ENCODE measurements at places on chromosomes 7 and 10.

DNA sequence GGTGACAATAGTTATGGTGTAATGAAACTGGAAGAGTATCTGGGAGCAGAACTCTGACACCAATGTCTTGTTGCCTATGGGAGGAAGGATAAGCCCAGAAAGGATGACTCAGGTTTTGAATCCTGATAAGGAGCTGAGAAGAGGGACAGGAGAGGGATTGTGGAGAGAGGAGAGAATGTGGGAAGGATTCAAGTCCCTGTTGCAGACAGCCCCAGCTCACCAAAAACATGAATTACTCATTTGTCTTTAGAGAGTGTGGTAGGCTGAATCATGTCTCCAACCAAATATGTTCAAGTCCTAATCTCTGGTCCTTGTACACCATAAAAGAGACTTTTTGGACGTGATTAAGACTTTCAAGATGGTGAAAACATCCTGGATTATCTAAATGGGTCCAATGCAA is 206.9 kb upstream of the PHYHIPL start:
- DNase-seq, result no peak

DNA sequence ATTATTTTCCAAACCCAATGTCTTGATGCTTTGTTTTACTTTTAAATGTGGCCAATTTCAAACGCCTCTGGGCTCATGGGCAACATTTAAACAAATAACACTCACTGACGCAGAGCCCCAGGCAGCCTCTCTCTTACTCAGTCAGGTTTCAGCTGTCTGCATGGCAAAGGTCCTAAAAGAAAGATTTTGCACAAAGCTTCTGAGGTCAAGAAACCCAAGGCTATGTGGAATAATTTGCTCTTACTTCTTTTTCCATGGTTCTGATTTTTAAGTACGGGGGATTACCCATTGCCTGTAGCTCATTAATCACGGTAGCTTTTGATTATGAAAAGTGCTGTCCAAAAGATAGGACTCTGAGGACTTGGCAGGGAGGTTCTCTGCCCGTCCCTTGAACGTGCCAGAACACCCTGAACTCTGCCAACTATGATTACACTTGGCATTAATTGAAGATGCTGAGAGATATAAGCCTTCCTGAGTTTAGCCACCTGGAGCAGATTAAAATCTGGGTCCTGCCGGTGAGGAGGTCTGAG is 14.1 kb upstream of the MSRB2 start:
- no peak for DNase-seq

- no peak for DNase-seq
These were observed 68.3 kb downstream of the CREB5 start for GRCh38 chr7:28480595-28480994.

DNA sequence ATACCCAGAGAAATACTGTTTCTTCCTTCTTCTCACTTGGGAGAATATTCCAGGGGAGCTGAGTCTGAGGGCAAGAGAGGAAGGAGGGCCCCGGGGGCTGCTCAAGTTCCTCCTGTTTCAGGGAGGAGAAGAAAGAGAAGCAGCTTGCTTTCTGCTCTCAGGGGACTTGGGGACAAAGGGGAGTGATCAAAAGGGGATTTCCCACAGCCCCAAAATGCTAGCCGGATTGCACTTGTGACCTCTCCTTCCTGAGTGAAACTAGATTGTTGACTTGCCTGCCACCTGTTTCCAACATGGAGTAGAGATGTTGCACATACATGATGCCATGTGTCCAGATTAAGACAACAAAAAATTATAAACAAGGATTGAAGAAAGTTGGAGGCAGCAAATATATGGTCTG is 28.7 kb upstream of the PDCD4 start:
- DNase-seq, result peak; percentile 75

DNA sequence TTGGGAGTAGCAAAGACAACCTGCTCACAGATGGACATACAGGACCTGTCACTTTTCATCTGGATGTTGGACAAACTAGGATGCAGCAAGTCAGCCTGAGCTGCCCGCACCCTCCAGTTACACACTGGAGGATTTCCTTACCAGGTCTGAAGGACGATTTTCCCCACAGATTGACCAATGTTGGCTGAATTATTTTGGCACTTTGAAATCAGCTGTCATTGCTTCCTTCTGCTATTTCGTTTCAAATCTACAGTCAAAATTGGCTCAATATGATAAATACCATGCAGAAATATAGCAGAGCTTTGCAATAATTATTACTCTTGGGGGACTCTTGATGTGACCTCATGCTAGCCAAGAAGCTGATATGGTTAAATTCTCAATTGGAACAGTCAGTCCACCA is 2.5 kb downstream of the CLRN3 start:
- no peak for DNase-seq

DNA sequence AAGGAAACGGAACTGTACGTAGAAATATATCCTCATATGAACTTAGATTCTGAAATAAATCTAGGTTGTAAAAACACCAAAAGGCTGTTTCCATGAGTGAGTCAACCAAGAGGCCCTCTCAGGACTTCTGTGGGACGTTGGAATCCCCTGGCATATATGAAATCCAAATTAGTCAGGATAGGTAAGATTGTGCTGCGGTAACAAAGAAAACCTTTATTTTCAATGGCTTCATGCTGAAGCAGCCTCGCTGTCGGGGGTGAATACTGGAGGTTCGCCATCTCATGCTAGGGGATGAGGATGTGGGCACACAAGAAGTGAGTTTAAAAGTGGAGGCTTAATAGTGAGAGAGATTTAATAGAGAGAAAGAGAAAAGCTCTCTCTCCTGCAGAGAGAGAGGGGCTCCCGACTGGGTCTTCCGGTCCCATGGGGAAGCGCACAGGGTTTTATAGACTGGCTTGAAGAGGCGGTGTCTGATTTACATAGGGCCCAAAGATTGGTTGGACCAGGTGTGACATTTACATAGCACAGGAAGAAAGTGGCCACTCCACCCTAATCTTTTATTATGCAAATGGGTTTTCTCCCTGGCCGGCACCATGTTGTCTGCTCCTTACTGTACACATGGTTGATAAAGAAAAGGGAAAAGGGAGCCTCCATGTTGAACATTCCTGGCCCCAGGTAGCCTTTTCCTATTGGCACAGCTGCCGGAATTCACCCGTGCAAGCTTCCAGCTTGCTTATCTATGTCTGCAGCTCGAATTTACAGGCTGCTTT is 52.3 kb upstream of the SEPHS1 start:
- no peak for DNase-seq

GRCh38 chr7:106127984-106128780 is 16.1 kb upstream of the SYPL1 start:
- no peak for DNase-seq

GRCh38 chr7:37351716-37352115 is 96.9 kb downstream of the ELMO1 start:
- no peak for DNase-seq

DNA sequence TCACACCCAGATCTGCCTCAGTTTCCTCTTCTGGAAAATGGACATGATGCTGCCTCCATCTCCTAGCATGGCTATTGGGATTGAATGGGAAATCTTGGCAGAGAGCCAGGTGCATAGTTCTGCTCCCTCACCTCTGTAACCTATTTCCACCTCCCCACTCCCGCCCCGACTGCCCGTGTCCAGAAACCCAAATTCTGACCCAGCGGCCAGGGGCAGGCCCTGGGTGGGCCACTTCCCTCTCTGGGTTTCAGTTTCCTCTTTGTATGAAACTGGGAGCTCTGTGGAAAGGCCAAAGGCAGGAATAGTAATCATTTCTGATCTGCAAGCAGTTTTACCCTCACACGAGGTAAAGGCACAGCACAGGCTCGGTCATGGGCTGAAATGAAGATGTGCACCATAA is 74.1 kb upstream of the DUSP5 start:
- no peak for DNase-seq

DNA sequence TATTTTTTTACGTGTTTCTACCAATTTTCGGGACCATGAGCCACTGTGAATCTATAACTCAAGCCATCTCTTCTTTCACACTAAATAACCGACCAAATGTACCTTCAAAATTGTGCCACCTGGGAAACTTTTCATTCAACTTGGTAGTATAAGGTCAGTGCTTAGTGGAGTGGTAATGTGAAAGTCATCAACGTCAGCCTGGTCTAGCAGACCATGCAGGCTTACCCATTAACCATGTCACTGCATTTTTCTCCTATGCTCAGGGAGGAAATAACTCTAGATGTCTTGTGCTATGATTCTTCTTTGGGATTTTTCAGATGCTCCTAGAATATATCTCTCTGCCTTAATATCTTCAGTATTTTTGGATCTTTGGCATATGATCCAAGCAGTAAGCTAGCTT is 1075.4 kb upstream of the POT1 start:
- no peak for DNase-seq

DNA sequence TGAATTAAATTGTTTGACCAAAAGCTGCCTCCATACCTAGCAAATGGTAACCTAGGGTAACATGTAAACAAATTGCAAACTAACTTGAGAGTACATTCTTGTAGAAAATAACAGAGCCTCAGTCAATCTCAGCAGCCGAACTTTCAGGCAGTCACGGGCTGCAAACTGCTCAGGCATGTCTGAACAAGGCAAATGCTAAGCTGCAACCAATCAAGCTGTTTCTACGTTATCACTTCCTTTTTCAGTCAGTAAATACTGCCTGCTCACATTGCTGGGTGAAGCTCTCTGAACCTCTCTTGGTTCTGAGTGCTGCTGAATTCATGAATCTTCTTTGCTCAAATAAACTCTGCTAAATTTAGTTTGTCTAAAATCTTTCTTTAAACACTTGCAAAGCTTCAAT is 1212.4 kb downstream of the SORCS1 start:
- DNase-seq, result no peak

- no peak for DNase-seq
These were observed 5.1 kb upstream of the PCGF6 start for GRCh38 chr10:103355906-103356599.

Data from activated effector memory CD4-positive, alpha-beta T cell treated with anti-CD3 and anti-CD28 coated beads, Interleukin-2, amount 50 U/mL, for 16 hours (primary cell).